Fibroblast of the aortic adventitia (primary cell): ENCODE measurements at places on chromosomes 3 and 15.

DNA sequence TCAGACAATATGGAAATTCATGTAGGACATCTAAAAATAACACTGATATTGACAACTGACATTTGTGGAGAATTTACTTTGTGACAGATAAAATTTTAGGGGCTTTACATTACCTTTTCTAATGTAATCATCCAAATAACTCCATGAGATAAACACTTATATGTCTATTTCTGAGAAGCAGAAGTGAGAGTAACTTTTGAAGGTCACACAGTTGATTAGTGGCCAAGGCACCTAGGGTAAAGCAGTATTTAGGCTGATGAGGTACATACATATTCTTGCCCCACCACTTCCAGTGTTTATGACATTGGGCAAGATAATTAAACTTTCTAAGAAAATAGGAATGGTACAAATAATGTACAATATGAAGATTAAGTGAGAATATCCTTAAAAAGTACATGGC is 248.4 kb downstream of the CPNE4 start:
- DNase-seq, result no peak

DNA sequence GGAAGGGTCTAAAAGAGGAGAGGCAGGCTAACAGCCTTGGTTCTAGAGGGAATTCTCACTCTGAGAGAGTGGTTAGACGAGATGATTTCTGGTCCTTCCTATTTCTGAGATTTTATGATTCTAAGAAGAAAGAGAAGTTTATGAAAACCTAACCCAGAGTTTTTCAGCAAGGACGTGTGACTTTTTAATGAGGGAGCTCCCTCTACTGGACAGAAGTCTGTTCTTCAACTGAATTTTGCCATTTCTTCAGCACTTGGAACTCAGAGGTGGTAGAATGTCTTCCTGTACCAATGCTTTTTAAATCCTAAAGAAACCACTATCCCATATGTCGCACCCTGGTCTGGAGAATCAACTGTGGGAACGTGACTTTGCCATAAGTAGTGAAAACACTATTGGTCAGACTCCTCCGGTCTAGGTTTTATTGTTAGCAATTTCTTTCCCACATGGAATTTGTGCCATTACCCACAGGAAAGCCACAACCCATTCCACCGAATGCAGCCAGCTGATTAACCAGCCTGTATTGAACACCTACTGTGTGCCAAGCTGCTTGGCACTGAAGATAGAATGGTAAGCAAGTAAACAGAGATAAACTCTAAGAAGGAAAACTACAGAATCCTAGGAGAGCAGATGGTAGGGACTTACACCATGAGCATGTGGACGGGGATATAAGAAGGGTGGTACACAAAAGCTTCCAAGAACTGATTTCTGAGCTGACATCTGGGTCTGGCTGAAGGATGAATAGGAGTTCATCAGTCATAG is 199.5 kb upstream of the LMCD1 start:
- peak; percentile 75 for DNase-seq

DNA sequence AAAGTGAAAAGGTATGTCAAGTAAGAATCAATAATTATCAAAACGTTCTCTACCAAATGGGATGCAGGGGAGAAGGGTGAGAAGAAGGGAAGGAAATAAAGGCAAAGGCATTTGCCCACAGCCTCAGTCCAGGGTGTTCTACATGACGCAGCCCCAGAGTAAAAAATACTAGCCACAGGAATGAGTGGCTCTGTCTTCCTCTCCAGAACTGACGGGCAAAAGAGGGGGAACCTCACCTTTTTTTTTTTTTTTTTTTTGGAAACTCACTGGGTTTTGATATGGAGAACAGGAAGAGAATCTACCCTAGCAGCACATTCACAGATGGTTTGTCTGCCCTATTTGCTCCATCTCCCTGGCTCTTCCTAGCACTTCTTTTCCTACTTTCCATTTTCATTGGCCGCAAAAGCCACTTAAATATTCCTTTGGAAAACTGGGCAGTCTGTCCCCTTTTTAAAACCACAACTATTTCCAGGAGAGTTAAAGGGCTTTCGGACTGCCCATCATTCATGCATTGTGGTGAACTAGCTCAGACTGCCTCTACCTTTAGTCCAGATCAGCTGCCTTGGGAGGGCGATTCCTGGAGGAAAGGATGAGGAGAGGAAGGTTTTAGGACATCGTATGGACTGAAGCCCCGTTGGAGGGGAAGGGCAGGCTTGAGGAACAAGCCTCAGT is 28.2 kb downstream of the B3GNT5 start:
- no peak for DNase-seq

DNA sequence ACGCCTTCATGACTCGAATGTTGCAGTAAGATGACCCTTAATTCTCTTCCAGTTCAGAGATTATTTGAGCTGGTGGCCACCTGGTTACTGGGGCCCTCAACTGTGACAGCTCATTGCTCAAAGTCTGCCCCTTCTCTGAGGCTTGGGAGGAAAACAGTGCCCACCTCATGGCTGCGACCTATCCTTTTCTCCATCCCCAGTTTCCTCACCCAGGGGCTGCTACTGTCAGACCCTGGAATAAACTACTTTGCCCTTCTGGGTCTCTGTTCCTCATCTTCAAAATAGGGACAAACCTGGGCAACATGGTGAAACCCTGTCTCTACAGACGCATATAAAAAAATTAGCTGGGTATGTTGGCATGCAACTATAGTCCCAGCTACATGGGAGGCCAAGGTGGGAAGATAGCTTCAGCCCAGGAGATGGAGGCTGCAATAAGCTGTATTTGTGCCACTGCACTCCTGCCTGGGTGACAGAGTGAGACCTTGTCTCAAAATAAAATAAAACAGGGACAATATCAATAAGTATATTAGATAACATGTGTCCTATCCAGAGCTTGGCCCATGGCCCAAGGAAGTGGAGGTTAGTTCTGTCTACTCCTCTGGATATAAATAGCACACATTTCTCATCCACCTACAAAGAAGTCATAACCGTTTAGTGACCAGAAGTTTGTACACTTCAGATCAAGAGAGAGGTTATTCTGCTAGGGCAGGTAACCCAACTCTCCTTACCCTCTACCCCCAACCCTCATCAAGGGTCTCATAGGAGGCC is 2.2 kb upstream of the RASL12 start:
- no peak for DNase-seq

GRCh38 chr15:25481208-25481859 is 42.5 kb upstream of the UBE3A start:
- no peak for DNase-seq

DNA sequence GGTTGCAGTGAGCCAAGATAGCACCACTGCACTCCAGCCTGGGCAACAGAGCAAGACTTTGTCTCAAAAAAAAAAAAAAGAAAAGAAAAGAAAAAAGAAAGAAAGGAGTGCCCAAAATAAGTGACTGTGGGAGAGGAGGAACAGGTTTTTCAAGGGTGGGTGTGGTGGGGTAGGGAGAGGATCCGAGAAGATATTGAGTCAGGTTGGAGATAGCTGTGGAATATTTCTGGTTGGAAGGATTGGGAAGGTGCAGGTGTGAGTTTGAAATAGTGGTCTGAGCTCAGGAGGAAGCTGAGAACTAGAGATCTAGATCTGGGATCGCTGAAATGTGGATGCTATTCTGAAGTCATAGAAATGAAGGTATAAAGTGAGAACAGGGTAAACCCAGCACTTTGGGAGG is 7.8 kb downstream of the SCAMP2 start:
- DNase-seq, result no peak

GRCh38 chr3:33537133-33537532 is 96.9 kb upstream of the UBP1 start:
- DNase-seq, result peak; percentile 20

DNA sequence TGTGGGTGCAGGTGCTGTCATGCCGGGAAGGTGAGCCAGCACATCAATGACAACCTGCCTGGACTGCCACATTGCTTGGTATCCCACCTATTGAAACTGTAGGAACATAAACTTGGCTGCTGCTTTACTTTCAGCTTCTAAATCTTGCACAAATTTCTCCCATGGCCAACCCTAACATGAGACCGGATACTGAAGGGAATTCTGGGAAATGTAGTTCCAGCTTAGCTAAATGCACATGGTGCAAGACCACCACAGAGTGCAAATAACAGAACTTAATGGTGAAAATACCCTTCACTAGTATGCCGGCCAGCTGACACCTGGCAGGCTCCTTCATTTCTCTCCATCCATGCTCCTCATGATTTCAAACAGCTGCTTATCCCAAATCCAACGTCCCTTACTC is 247.4 kb downstream of the ARRDC4 start:
- DNase-seq, result no peak

DNA sequence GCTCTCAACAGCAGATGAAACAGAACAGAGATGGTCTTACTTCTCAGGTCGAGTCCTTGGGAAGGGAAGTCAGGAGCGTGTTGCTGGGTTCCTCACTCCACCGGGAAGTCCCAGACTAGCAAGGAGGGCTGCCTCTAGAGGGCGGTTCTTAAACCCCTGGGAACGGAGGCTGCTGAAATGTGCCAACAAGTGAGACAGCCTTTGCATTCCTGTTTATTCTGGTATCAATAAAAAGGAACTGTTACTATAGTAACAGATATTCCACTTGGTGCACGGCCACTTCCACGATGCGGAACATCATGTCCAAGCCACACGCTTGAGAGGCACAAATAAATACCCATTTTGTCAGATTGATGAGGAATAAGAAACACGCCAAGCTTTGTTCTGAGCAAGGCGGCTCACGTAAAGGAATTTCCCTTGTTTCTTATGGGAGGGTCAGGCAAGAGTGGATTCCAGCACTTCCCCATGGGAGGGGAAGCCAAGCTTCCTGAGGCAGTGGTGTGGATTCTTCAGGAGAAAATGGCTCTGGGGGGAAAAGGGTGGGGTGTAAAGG is at the start of gene FAM107A:
FAM107A (minus strand) TSS at position 123 of the 553 bp plus-strand sequence. CDS start 7,531 bp downstream, outside the sequence.
- DNase-seq, result peak; percentile 85

- no peak for DNase-seq
Observed at GRCh38 chr3:28218071-28218916, 23.1 kb upstream of the CMC1 start.

GRCh38 chr3:14378415-14378814 is 24.0 kb upstream of the SLC6A6 start:
- DNase-seq, result no peak

DNA sequence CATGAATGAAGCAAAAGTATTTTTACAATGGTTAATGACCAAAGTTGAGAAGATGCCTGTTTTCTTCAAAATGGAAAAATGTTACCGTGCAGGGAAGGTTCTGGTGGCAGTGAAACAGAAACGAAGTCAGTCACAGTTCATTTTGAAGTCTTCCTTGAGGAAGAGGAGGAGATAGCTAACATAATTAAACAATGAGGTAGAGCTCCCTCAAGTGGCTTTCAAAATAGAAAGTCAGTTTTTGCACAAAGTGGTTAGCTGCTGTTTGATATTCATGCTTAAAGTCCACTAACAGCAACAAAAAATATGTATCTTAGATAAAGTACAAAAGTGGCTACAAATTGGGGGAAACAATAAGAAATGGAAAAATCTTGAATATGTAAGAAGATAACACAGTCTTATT is 87.3 kb downstream of the TFG start:
- DNase-seq, result peak; percentile 47

- DNase-seq, result no peak
Observed at GRCh38 chr3:60307562-60308199, 943.6 kb downstream of the FHIT start.

GRCh38 chr15:60580650-60581376 is 101.9 kb upstream of the ICE2 start:
- DNase-seq, result no peak
